ENCODE measurements at places on chromosomes 6 and 20.

GRCh38 chr6:40950986-40951698 is 87.9 kb downstream of the UNC5CL start:
- peak; percentile 76 for DNase-seq

DNA sequence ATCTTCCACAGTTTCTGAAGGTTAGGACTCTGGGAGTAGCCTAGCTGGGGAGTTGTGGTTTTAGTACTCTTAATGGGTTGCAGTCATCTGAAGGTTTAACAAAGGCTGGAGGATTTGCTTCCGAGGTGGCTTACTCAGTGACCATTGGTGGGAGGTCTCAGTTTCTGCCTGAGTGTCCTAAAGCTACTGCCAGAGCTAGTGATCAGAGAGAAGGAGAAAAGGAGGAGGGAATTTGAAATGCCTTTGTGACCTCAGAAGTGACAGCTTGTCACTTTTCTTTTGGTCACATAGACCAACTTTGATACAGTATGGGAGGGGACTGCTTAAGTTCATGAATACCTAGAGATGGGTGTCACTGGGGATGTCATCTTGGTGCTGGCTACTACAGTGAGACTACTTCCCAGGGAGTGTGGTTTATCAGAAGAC is 41.3 kb downstream of the NCOA3 start:
- no peak for DNase-seq

- DNase-seq, result peak; percentile 63
Measured at GRCh38 chr6:21589352-21590345, 3.9 kb upstream of the SOX4 start.

GRCh38 chr6:55913228-55914195 is 38.1 kb upstream of the BMP5 start:
- DNase-seq, result no peak

- peak; percentile 39 for DNase-seq
Measured at GRCh38 chr6:133202610-133203343, 38.4 kb upstream of the EYA4 start.

GRCh38 chr20:51237278-51237677 is 214.4 kb upstream of the KCNG1 start:
- no peak for DNase-seq

GRCh38 chr6:137958811-137959565 is 91.9 kb downstream of the TNFAIP3 start:
- DNase-seq, result no peak

DNA sequence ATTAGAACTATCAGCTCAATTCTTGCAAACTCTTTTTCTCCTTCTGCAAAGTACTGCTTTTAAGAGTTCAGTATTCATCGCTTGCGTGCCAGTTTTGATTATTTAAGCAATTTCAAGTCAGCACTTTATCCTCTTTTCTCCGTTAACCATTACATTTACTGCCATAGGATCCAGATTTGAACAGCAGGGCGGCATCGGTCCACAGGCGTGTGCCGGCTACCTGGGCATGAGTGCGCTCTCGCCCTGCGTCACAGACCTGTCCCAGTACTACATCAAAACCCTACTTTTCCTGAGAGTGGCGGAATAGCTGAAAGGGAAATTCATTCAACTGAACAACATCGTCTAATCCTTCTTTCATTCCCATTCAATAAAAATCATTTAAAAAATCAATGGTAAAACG is 53.4 kb downstream of the MYLK4 start:
- DNase-seq, result no peak

GRCh38 chr20:15637950-15638754 is 935.1 kb downstream of the KIF16B start:
- no peak for DNase-seq

DNA sequence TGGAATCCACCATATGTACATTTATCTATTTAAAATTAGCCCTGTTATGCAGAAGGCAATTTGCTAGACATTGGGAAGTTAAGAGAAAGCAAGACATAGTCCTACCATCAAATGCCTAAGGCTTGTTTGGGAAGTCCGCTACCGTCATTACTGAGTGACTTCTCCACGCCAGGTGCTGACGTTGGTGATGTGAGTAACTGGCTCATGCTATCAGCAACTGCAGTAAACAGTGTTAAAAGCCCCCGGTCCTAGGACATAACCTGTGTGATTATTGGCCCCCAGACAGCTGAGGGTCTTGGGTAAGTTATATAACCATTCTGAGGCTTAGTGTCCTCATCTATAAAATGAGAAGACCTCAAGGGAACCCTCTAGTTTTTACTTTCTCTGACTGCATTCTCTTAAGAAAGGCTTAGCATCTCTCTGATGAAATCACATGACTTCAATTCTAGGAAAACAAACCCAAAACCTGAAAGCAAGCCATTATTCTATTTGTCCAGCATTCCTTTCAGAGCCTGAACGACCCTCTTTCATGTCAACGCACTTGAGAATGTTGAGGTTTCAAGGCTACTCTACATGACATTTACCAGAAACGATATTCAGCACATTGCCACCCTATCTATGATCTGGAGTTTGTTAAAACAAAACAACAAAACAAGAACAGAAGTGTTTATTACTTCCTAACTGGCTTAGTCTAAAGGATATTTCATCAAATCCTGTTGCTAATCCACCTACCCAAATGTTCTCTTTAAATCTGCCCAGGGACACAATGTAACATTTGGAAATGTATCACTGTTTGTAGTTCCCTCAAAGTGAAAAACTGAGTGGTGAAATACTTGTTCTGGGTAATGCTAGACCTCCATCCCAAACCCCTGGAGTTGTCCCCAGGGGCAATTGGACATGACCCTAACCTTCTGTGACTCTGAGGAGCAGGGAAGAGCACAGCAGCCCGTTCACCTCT is 133.8 kb downstream of the BTBD3 start:
- DNase-seq, result no peak

GRCh38 chr6:137728386-137729349 is 138.4 kb upstream of the TNFAIP3 start:
- peak; percentile 94 for DNase-seq

DNA sequence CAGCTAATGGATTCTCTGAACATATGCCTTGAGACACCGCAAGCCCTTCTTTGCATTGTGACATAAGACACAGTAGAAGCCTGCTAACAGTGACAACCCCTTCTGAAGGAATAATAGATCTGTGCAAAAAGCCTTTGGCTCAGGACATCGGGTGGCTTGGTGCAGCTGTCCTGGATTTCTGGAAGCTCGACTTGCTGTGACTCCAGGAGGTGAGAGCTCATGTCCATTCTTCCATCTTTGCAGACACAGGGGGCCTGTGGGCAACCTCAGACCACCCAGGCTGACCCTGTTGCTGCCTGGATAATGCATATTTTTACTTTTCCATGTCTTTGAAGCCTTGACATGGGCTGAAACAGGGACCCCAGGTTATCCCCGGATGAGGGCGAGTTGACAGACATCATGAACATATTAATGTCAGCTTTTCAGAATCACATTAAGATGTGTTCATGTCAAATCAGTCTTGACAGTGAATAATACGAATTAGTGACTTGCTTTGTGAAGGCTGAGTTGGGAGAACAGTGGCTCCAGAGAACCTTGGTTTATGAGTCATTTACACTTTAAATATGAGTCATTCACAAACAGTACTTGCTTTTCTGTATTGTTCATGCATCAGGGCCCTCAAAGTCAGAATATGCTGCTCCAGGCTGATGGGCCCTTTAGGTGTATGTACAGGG is 66.8 kb upstream of the IYD start:
- peak; percentile 23 for DNase-seq

DNA sequence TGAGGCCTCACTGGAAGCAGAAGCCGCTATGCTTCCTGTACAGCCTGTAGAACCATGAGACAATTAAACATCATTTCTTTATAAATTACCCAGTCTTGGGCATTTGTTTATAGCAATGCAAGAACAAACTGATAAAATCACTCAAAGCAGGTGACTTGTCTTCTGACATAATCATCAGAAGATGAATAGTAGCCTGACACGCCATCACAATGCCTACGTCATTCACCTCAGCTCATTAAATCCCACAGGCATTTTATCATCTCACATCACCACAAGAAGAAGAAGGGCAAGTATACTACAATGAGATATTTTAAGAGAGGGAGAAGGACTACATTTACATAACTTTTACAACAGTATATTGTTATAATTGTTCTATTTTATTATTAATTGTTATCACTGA is 3.1 kb upstream of the CAP2 start:
- DNase-seq, result no peak

DNA sequence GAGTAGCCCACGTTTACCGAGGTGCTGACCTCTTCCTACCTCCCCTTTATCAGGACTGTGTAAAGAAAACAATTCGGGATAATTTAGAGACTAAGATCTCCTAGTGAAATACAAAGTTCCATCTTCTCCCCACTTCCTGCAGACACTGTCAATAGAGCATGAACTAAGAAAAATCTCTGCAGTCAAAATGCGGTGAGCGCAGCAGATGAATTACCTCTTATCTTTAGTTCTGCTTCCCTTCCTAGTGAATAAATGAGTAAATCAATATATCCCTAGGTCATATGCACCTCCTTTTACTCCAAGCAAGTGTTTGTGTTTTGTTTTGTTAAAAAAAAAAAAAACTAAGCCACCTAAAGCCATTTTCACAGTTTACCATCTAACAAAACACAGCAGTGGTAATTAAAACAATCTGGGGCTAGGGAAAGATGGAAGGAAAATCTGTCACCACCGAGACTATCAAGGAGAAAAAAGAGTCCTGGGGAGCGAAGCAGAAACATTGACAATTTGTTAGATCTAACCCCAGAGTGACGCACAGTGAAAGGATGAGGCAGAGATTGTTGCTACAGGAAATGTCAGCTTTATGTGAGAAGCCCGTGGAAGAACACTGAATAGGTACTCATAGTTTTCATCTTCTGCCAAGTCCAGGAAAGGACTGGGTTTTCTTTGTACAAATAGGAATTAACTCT is 159.4 kb upstream of the SPTLC3 start:
- no peak for DNase-seq

GRCh38 chr6:143126574-143126941 is 65.9 kb downstream of the AIG1 start:
- no peak for DNase-seq

DNA sequence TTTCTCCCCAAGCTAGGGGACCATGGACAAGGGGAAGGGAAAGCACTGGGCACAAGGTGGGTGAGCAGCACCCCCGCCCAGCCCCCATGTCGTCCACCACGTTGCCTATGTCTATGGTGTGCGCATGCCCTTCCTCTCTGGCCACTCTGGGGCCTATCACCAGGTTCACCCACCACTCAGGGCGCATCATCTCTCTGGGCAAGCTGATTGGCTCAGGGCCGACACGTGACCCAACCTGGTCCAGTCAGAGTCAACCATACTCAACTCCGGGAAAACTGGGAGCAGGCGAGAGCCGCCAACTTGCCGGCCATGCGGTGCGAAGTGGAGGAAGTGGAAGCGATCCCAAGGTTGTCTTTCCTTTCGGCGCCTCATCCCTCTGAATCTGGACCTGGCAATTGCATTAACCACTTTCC is 25.9 kb downstream of the ACSS1 start:
- DNase-seq, result no peak

- DNase-seq, result no peak
Measured at GRCh38 chr20:40958598-40958997, 70.0 kb upstream of the TOP1 start.

DNA sequence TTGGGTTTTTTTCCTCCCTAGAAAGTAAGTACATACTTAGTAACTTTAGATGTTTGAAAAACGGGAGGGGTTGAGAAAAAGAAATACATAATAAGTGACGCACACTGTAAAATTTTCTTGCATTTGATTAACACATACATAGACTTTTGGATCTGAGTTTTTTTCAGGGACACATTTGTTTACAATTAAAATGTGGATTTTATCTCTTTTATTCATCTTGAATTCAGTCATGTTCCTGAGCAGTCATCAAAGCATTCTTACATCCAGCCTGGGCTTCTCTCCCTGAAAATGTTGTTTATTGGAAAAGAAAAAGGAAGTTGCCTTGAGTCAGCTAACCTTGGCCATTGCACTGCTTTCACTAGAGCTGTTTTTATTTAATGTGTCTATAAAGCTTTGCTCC is 8.7 kb upstream of the RPP40 start:
- DNase-seq, result peak; percentile 4

GRCh38 chr20:33450867-33451266 is 7.3 kb upstream of the SNTA1 start:
- DNase-seq, result peak; percentile 60

DNA sequence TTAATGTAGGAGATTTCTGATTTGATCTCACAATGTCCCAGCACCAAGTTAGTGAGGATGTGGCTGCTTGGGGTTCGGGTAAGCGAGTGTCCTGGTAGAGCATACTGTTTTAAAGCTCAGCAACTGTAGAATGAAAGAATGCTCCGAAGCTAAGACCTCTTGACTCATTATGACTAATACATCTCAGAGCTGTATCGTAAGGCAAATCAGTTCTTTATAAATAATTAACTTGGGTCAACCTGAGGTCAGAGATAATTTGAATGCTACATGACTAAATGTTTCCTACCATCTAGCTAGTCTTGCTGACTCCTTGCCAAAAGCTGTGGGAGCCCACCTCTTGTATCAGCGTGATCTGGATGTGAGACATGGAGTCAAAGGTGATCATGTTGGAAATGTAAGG is 128.8 kb upstream of the PDE7B start:
- peak; percentile 73 for DNase-seq

- DNase-seq, result no peak
Measured at GRCh38 chr6:53837865-53838769, 43.3 kb downstream of the LRRC1 start.

DNA sequence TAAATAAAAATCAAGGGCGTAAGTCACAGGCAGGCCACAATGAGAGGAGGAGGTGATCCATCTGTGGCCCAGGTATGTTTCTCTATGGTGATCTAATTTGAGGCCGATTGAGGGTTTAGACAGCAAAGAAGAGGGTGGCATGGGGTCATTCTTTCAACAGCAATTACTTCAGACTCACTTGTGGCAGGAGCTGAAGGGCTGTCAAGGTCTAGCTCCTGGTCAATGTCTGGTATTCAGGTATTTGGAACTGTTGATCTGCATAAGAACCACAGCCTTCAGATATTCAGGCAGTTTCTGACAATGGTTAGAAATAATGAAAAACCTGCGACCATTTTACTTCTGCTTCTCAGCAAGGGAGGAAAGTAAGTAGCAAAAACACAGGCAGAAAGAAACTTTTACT is 259.6 kb downstream of the FOXC1 start:
- no peak for DNase-seq

DNA sequence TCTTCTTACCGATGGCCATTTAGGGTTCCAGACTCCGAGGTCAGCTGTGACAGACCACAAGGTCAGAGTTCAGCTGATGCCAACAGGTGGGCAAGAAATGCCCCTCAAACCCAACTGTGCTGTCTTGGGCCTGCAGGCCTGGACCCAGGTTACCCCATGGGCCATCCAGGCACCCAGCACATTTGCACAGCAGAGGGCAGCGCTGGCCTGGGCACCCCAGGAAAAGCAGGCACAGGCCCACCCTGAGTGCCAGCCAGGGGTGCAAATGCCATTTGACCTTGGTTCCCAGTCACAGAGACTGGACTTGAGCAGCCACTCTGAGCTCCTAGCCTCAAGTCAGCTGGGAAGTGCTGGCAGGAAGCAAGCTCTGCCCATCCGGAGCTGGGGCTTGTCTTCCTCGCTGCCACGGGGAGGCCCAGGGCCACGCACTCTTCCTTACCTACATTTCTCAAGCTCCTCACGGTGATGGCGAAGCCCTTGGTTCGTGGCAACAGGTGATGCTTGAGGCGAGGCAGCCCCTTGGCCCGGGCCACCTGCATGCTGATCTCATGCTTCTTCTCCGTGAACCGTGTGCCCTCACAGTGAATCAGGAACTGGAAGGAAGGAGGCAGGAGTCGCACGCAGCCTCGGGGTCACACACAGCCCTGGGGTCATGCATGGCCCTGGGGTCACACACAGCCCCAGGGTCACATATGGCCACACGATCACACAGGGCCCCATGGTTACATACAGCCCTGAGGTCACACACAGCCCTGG is 120.8 kb downstream of the AGPAT4 start:
- DNase-seq, result peak; percentile 17

GRCh38 chr6:106085984-106086813 is at the start of gene PRDM1:
Gene PRDM1, plus strand, starts transcription at chr6:106086336. Its CDS starts 218 bp downstream, at chr6:106086554.
- DNase-seq, result peak; percentile 70

Measured in MG63 (cell line).